ENCODE measurements at places on chromosomes 16 and 17.
A peak's percentile ranks its signal among the peaks of the same experiment; 100 is the strongest.

DNA sequence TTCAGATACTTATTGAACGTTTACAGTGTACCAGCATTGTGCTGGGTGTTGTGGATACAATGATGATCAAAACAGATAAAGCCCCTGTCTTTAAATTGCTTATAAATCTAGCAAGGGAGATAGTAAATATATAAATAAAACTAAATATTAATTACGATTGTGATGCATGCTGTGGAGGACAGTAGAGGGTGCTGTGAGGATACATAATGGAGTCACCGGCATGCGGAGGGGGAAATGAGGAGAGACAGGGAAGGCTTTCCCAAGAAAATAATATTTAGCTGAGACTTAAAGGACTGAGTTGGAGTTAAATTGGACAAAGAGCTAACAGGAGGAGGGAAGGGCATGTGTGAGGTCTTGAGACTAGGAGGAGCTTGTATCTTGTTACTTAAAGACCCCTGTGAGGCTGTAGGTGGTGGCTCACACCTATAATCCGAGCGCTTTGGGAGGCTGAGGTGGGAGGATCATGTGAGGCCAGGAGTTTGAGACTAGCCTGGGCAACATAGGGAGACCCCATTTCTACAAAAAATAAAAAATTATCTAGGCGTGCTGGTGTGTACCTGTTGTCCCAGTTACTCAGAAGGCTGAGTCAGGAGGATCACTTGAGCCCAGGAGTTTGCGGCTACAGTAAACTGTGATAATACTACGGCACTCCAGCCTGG is 2.4 kb downstream of the DHRS7B start:
- DNase-seq, result peak; percentile 36

GRCh38 chr16:55700961-55701360 is 45.2 kb downstream of the SLC6A2 start:
- no peak for DNase-seq

DNA sequence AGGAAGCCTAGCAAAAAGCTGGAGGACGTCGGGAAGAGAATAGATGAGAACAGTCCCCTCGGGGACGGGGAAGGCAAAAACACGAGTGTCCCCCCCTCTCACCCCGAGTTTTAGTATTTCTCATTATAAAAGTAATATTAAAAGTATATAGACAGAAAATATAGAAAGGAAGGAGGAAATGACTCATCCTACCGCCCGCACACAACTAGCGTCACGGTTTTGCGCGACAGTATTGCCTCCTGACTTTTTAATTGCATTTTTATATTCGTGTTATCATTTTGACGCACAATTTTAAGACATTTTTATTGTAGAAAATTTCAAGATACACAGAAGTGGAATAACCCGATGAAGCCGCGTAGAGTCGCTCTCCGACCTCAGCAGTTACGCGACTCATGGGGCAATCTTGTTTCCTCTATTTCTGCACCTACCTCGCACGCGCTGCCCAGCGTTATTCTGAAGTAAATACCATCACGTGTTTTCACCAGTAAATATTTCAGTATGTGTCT is 652 bp upstream of the SLC25A19 start:
- DNase-seq, result peak; percentile 68

DNA sequence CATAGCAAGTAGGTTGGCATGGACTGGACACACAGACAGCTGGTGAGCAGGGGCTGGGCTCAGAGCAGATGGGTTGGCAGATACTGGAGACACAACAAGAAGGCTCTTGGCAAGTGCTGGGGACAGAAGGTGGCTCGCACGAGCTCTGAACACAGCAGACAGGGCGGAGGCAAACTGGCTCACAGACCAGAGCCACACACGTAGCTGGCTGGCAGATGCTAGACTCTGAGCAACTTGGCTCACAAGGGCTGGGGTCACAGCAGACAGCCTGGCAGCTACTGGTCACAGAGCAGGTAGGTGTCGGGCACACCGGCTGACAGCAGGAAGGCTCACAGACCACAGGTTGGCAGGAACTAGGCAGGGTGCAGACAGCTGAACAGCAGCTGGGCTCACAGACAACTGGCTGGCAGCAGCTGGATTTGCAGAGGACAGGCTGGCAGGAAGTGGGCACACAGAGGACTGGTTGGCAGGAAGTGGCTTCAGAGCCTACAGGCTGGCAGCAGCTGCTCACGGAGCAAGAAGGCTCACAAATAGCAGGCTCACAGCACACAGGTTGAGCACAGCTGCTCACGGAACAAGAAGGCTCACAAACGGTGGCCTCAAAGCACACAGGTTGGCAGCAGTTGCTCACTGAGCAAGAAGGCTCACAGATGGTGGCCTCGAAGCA is 725 bp downstream of the KRTAP16-1 start:
- no peak for DNase-seq

- no peak for DNase-seq
These were observed 22.8 kb downstream of the CCDC102A start for GRCh38 chr16:57513371-57514102.

- DNase-seq, result no peak
These were observed 94.9 kb downstream of the CACNG1 start for GRCh38 chr17:67139289-67139688.

DNA sequence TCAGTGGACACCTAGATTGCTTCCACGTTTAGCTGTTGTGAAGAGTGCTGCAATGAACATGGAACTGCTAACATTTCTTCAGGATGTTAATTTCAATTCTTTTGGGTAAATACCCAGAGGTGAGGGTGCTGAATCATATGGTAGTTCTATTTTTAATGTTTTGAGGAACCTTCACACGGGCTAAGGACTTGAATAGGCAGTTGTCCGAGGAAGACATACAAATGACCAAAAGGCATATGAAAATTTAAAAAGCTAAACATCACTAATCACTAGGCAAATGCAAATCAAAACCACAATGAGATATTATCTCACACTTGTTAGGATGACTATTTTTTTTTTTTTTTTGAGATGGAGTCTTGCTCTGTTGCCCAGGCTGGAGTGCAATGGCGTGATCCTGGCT is 173.3 kb downstream of the PRKCB start:
- no peak for DNase-seq

DNA sequence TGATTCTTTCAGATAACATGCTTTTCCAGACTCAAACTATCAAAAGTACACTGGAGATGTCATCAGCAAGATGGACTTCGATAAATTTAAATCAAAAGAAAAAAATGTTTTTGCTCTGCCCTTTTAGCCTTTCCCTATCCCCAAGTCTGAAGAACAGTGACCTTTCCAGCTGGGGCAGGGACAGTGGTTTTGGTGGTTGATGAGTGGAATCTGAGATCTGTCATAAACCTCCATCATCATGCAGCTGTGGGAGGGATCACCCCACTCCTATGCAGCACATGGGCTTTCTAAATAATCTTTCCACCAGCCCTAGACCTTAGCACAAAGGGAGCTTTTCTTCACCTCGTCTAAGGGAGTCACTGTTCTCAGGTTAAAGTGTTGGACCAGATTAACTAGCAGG is 869.5 kb upstream of the SOX9 start:
- peak; percentile 16 for DNase-seq

GRCh38 chr17:63531022-63531965 is 8.1 kb downstream of the KCNH6 start:
- DNase-seq, result no peak

DNA sequence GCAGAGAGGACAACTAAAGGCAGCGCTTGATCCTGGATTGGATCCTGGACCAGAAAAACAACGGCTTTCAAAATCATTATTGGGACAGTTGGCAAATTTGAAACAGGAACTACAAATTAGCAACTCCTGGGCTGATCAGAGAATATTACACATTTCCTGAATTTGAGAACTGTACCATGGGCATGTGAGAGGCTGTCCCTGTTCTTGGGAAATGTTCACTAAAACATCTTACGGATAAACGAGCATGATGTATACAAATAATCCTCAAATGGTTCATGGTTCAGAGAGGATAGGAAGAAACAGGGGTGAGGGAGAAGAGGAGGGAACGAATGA is 2.3 kb upstream of the ITGAE start:
- no peak for DNase-seq

- DNase-seq, result no peak
These were observed 15.8 kb downstream of the NKD1 start for GRCh38 chr16:50563989-50564388.

DNA sequence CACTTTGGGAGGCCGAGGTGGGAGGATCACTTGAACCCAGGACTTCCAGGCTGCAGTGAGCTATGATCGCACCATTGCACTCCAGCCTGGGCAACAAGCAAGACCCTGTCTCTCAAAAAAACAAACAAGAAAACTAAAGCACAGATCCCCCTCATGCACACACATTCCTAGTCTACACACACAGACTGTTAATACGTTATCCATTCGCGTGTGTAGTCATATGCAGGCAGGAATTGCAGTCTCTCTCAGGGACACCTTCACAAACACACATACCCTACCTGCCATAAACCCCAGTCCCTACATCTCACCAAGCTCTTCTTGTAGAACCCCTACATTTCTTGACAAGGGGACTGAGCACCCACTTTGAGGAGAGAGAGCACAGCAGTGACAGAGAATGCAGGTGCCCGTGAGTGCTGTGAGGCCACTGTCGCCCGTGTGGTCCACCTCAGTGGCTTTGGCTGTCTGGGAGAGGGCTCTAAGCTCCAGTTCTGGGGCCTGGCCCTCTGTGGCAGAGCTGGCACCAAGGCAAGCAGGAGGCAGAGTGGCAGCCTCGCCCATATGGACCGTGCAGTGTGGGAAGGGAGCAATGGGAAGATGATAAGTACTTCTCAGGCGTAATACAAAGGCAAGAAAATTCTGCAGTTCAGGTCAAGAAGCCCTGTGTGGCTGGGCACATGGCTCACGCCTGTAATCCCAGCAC is 59.0 kb upstream of the RPH3AL start:
- DNase-seq, result no peak

GRCh38 chr16:14249291-14250032 is 178.3 kb downstream of the MRTFB start:
- peak; percentile 52 for DNase-seq

DNA sequence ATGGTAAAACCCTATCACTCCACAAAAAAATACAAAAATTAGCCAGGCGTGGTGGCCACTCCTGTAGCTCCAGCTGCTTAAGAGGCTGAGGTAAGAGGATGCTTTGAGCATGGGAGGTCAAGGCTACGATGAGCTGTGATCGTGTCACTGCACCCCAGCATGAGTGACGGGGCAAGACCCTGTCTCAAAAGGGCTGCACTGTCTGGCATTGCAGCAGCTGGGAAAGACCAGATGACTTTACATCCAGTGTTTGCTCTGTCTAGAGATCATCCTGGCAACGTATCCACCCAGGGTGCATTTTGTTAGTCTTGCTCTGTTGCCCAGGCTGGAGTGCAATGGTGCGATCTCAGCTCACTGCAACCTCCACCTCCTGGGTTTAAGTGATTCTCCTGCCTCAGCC is 52.0 kb downstream of the MRM3 start:
- no peak for DNase-seq

- DNase-seq, result peak; percentile 65
These were observed 68.3 kb downstream of the SNX11 start for GRCh38 chr17:48175692-48176470.

- DNase-seq, result no peak
These were observed 10.4 kb upstream of the GLG1 start for GRCh38 chr16:74617206-74617788.

GRCh38 chr17:43958748-43959352 is 5.1 kb upstream of the PYY start:
- DNase-seq, result no peak

GRCh38 chr17:76775021-76775600 is 37.2 kb downstream of the MFSD11 start:
- DNase-seq, result no peak

- no peak for DNase-seq
These were observed 43.2 kb upstream of the METRNL start for GRCh38 chr17:83036193-83036592.
